ENCODE measurements at places on chromosomes 1 and 21.

- no peak for DNase-seq
These were observed 102.7 kb upstream of the GRIK3 start for GRCh38 chr1:37137014-37137413.

- DNase-seq, result no peak
These were observed 76.9 kb upstream of the LBR start for GRCh38 chr1:225504776-225505175.

DNA sequence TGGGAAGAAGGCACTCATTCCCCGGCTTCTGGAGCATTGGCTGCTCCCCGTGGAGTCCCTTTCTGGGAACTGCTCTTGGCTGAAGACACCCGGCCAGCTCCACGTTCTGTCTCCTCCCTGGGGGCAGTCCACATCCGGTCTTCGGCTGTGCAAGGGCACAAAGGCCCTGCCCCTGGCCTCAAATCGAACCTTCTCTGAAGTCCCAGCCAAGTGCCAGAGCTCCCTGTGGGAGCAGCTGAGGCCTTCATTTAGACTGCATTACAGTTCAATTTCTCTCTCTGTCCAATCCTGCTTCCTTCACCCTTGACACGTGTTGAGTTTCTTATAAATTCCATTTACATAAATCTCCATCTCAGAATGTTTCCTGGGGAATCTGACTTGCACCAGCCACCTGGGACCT is 132.9 kb upstream of the POU3F1 start:
- no peak for DNase-seq

DNA sequence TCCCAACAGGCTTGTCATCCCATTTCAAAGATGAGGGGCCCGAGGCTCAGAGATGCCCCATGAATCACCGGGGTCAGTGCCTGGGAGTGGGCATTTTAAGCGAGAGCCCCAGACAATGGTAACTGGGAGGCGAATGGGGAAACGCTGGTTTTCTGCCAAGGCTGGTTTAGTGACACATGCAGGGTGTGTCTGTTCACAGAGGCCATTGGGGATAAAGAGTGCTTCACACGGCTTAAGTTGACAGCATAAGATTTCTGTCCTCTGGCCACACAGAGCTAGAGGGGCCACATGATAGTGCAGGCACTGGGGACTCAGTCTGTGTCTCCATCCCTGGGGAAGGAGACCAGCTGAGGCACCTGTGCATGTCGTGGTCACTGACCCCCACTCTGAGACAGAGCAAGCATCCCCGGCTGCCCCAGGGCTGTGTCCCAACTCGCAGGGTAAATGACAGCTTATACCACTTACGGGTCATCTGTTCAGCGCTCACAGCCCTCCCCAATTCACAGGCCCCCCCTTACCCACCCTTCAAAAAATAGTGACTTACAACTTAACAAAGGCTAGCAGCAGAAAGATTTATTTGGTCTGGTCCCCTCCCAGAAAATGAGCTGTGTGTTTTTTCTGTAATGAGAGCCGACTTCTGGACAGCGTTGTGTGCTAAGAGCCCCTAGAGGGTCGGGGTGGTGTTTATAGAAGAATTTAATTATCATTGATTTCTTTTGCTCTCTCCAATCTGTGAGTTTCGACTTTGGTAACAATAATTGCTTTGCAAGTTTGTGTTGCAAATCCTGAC is 34.9 kb upstream of the ARHGEF16 start:
- no peak for DNase-seq

DNA sequence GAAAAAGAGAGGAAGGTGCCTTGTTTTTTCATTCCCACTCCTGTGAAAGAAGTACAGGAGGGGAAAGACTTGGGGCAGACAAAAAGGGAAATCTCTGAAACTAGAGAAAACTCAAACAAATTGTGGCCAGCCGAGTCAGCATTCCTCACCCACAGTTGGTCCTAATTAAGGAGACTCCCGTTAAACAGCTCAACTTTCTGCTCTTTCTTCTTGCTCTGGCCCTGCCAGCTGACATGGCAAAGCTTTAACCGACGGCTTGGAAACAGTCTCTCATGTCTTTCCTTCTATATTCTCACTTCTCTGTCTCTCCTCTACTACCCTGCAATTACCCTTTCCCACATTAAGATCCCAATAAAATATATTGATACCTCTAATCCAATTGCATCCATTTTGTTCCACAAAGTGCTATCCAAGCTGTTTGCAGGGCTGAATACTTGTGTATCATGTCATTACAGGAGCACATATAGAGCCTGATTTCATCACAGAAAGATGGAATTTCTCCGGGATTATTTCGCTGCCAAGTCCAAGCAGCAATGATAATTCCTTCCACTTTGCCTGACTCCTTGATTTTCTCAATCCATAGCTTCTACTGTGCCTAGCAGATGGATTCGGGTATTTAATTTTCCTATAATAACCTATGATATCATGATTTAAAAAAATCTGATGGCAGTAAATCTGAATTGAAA is 65.4 kb upstream of the IPO9 start:
- no peak for DNase-seq

DNA sequence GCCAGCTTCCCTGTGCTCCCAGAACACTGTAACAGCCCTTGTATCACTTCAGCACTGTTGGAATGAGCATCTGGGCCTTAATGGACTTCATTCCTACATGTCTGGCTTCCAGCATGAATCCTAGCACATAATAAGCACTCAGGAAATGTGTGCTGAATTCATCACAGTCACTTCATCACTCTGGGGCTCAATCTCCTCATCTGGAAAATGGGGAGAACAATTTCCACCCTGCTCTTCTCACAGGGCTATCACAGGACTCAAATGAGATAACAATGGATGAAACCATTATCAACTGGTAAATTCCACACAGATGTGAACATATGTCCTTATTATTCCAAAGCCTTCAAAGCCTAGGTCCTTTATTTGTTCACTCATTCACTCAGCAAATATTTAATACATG is 12.4 kb downstream of the RAB3B start:
- DNase-seq, result no peak

DNA sequence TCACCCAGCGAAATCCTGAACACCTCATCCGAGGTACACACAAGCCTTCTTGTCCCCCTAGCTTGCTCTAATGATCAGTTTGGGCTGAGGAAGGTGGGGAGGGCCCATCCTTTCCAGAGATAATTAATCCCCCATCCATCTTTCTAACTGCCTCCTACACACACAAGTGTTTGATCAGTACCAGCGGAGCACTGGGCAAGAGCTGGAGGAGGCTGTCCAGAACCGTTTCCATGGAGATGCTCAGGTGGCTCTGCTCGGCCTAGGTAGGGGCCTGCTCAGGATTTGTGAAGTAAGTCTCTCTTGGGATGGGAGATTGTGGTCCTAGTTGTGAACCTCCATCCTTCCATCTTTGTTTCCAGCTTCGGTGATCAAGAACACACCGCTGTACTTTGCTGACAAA is 5.8 kb downstream of the ANXA9 start:
- no peak for DNase-seq

GRCh38 chr1:198966519-198966918 is 327.7 kb downstream of the PTPRC start:
- no peak for DNase-seq

GRCh38 chr1:156143765-156144489 is 9.5 kb upstream of the SEMA4A start:
- no peak for DNase-seq

DNA sequence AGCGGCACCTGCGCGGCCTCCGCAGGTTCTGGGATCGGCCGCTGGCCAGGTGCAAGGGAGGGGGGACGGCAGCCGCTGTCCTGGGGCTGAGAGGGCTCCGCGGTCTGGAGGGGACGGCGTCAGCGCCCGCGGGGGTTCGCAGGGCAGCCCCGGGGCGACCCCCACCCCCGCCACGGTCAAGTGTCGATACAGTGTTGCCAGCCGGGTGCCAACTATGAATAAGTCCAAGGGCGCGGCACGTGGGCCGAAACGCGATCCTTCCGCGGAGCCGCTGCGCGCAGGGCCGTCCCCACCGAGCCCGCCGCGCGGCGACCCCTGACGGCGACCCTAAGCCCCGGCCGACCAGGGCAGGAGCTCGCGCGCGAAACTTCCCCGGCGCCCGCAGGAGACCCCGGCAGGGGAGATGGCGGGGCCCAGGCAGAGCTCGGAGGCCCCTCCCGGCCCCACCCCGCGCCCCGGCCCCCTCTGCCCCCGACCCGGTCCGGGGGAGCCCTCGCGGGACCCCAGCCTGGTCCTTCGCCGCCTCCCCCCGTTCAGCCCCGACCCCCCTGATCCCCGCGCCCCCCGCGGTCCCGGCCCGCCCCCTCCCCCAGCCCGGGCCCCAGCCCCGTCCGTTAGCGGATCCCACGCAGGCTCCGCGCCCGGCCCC is 586 bp upstream of the AGPAT3 start:
- DNase-seq, result no peak

DNA sequence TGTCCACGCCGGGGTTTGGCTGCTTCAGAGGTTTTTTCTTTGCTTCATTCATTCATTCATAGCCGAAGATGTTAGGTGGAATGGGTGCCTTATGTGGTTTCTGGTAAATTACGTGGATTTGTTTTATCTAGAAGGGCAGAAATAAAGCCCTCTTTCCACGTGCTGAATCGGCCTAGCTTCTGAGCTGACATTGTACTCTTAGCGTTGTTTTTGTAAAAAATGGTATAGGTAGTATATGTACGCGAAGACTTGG is 1.5 kb downstream of the GALNT2 start:
- DNase-seq, result no peak

DNA sequence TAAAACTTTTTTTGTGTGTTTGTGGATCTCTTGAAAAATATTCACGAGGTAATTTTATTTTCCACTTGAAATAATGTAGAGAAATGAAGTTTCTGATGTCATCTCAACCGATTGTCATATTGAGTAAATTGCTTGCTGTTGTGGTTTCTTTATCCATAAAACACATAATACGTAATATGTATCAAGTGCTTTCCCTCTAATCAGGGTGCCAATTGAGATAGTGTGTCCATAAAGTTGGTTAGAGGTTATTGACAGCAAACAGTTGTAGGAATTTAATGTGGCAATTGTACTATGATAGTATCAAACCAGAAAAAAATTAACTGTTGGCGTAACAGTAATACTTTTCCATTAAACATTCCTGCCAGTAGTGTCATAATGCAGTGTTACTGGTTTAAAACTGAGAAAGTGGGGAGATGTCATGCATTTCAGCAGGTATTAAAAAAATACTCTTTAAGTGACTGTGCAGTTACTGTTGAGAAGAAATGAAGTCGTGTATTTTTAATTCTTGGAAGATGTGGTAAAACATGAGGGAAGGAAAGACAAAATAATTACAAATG is 38.3 kb downstream of the USP25 start:
- no peak for DNase-seq

DNA sequence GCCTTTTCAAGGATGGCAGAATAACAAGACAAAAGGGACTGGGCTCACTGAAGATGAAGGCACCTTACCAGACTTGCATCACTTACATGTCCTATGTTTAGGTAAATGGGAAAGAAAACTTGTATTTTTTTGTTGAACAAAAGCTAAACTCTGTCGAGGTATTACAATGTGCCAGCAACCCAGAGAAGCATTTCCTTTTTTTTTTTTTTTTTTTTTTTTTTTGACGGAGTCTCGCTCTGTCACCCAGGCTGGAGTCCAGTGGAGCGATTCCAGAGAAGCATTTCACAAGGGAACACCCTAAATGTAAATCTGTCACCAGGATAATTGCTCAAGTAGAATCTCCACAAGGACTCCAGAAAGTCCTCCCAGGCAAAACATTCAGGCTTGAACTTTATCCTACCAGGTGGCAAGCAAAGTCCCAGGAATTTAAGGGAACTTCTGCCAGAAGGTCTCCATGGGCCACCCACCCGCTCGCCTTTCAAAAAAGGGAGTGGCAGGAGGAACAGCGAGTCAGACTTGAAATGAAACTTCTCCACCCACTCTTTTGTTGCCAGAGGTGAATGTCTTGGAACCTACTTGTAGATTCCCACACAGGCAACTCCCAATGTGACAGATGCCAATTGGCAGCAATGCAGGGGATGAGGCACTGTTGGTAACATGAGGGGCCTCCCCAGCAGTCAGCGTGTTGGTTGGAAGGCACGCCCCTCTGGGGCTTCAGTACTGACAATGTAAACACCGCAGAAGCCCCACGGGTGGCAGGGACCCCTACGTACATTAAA is 125.0 kb downstream of the TIAM1 start:
- no peak for DNase-seq

- no peak for DNase-seq
These were observed 3.1 kb upstream of the UBE2G2 start for GRCh38 chr21:44804762-44805161.

GRCh38 chr1:198361237-198361767 is 179.2 kb downstream of the ATP6V1G3 start:
- DNase-seq, result no peak

- no peak for DNase-seq
These were observed 78.4 kb upstream of the POU3F1 start for GRCh38 chr1:38125016-38125415.

- DNase-seq, result no peak
These were observed 45.4 kb downstream of the S100B start for GRCh38 chr21:46559291-46559983.

DNA sequence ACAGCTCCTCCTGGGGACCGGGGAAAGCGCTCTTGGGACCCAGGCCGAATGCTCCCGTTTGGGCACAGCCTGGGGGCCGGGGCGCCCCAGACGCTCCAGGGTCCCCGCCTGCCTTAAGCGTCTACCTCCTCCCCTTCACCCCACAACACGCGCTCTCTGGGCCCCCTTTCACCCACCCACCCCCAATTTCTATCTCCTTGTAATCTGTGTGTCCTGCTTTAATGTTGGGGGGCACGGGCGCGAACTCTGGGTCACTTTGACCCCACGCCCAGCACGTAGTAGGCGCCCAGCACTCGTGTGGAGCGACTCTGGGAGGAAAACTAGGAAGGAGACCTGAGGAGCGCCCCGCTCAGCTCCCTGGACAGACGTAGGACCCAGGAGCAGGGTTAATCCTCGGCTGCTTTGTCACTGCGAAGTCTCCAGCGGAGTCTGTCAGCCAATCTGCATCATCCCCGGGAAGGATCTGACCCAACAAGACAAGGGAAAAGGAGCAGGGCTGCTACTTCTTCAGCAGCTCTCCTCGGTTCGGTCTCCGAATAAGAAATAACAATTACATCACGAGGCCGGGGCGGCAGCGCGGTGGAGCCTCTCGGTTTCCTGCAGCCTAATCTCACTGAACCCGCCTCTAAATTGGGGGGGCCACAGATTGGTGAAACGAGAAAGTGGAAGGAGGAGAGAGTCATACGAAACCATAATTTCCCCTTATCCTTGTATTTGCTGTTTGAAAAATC is 757 bp upstream of the NRIP1 start:
- DNase-seq, result peak; percentile 67

DNA sequence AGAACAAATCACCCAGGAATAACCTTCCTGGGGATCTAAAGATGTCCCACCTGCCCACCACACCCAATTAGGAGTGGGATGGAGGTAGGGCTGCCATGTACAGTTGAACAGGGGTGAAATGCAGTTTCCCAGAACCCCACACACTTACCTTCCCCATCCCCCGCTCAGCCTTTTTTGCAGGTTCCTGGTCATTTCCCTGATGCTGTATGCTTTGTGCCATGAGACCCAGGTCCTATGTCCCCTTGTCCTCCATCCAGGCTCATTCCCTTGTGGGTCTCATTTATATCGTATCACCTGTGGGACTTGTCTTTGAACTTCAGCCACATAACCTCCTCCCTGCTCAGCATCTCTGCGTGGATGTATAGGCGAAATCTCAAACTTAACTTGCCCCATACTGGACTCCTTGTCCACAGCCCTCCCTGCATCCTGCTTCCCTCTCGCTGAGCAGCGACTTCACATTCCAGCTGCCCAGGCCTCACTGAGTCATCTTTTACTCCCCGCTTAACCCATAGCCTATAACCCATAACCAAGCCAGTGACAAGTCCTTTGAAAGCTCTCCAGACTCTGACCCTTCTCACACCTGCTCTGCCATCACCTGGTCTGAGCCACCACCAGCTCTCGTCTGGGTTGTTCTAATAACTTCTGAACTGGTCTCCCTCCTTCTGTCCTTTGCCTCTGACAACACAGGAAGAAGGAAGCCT is 4.7 kb downstream of the LDLRAD2 start:
- DNase-seq, result no peak

Measured in amniotic stem cell (primary cell).